ENCODE measurements at places on chromosomes 16 and 17.

DNA sequence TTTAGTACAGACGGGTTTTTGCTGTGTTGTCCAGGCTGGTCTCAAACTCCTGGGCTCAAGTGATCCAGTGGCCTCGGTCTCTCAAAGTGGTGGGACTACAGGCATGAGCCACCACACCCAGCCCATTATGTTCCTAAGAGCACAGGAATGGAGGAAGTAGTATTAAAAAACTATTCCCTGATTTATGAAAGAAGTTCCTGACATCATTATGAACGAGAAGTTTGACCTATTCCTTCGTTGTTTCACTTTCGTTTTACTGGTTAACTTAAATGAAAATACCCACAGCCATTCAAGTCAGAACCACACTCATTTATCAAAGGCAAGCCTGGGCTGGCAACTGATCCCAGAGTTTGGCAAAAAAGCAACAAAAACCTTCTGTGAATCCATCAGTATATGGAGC lies 13.5 kb upstream of the CBX4 start:
- no peak for DNase-seq

DNA sequence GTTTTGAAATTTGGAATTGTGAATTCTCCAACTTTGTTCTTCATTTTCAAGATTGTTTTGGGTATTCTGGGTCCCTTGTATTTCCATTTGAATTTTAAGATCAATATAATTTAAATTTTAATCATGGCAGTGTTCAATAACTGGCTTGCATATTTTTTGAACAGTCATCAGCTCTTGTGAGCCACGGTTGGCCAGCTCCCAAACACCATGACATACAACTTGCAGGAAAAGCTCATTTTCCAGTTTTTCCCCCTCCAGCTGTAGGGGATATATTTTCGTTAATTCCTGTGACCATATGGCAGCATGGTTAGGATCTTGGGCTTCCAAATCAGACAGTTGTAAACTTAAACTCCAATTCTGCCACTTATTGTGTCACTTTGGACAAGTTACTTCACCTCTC lies 690.1 kb downstream of the WWOX start:
- DNase-seq = no peak

DNA sequence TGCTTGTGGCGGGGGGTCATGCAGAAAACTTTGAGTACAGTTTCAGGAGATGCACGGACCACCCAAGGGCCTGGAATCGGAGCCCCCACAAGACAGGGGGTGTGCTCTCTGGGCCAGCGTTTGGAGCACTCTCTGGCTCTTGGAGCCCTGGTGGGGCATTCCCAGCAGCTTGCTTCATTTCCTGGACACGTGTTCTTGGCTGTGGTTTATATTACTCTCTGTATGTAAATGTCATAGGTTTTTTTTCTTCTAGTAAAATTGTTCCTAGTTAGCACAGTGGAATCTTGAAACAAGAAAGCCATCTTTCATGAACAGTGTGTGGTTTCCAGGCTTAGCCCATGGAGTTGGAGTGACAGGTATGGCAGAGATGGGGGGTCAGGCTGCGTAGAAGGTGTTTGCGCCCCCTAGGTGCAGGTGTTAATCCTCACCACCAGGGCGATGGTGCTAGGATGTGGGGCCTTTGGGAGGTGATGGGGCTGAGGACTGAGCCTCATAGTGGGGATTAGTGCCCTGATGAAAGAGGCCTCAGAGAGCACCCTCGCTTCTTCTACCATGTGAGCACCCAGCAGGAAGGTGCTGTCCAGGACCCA lies 79.8 kb downstream of the JPH3 start:
- DNase-seq = no peak

DNA sequence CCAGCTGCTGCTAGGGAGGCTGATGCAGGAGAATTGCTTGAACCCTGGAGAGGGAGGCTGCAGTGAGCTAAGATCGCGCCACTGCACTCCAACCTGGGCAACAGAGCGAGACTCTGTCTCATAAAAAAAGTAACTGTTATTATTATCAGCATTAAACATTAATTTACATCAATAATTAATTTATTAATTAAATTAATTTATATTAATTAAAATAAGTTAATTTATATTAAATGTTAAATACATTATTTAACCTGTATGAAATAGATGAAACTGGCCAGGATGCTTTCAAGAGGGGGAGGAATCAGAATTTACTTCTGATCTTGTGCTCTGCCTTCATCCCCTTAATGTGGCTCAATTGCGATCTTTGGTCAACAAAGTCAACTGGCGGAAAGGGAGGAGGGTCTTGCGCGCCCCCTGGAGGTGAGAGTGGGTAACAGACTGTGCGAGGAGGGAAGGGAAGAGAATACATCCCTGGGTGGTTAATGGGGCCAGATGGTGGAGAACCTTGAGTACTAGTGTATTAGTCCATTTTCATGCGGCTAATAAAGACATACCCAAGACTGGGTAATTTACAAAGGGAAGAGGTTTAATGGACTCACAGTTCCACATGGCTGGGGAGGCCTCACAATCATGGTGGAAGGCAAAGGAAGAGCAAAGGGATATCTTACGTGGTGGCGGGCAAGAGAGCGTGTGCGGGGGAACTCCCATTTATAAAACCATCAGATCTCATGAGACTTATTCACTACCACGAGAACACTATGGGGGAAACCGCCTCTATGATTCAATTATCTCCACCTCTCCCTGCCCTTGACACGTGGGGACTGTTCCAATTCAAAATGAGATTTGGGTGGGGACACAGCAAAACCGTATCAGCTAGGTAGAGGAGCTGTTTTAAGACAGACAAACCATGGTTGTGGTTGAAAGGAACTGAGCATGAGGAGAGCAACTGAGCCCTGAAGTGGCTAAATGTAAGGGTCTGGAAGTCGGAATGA lies 15.7 kb upstream of the CPPED1 start:
- peak; percentile 36 for DNase-seq

GRCh38 chr16:67857547-67858233 lies 10.2 kb upstream of the CENPT start:
- DNase-seq = no peak

- no peak for DNase-seq
These were observed 10.8 kb upstream of the TLCD3B start for GRCh38 chr16:30041841-30042240.

GRCh38 chr17:76166168-76166567 lies 25.1 kb upstream of the FOXJ1 start:
- DNase-seq = no peak

DNA sequence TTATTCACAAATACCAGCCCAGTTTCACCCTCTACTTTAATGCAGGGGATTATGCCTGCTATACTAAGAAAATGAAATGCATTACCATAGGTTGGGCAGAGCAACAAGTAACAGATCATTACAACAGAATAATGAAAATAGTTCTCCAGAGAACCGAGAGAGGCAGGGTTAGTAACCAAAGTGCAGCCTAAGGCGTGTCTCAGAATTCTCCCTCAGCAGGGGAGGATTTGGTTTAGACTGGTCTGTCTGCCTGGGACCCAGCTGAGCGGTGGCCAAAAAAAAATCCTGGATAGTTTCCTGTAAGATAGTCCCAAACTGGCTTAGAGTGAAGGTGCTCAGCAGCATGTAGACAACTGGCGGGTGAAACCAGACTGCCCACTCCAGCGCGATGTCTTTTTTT lies 30.8 kb upstream of the ADCY7 start:
- DNase-seq = no peak

DNA sequence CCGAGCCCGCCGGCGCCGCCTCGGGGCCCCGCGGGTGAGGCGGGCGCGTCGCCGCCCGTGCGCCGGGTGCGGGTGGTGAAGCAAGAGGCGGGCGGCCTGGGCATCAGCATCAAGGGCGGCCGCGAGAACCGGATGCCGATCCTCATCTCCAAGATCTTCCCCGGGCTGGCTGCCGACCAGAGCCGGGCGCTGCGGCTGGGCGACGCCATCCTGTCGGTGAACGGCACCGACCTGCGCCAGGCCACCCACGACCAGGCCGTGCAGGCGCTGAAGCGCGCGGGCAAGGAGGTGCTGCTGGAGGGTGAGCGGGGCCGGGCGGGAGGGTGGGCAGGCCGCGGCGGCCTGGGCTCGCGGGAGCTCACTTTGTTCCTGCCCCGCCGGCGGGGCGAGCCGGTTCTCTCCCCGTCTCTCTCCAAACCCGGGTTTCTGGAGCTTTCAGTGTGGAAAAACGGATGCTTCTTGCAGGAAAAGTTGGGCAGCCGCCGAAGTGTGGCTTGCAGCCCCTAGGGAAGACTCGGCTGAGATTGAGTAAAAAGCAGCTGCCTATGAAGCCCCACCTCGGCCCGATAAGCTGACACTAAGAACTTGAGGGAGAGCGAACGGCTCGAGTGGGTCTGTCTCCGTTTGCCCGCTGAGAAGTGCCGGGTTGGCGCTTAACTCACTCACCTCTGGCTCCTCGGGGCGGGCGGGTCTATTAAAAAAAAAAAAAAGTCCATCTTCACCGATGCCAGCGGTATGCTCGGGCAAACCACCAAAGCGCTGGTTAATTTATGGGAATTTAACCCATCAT lies 677 bp downstream of the SNTB2 start:
- DNase-seq = peak; percentile 3

DNA sequence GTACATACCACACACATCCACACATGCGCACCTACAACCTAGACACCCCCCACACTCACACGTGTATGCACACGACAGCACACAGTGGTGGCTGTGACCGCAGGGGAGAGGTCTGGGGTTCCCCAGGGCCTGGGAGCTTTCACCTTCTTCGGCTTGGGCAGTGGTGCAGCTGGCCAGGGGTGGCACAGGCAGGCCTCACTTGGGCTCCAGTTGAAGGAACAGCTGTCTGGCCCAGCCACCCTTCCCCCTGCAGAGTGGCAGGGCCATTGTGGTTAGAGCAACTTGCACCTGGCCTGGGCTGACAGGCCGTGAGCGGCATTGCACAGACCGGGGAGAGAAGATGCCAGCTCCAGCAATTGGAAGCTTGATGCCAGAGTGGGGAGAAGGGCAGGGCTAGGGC lies 114.5 kb upstream of the GSE1 start:
- DNase-seq = no peak

DNA sequence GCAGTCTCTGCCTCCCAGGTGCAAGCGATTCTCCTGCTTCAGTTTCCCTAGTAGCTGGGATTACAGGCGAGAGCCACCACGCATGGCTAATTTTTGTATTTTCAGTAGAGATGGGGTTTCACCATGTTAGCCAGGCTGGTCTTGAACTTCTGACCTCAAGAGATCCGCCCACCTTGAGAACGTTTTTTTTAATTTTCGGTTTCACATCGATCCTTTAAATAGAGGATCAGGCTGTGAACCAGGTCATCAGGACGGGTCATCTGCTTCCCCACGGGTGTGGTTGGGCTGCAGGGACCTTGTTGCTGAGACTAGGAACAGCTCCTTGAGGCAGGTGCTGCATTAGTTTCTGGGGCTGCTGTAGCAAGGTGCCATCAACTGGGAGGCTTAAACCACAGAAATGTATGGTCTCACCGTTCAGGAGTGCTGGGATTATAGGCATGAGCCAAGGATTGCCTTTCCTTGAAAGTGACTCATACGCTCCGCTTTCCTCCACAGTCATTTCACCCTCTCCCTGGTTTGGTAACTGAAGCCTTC lies 7.9 kb upstream of the NAGPA start:
- DNase-seq = no peak

GRCh38 chr16:79265701-79266100 lies 334.8 kb downstream of the MAF start:
- no peak for DNase-seq

Data from stimulated activated CD8-positive, alpha-beta memory T cell treated with anti-CD3 and anti-CD28 coated beads, Interleukin-4, amount 100 ng/mL, for 1 hour (primary cell).